NCI-H1436 treated with DMSO at 0.1 percent for 48 hours (cell line): ENCODE measurements at places on chromosomes 6 and 20.

DNA sequence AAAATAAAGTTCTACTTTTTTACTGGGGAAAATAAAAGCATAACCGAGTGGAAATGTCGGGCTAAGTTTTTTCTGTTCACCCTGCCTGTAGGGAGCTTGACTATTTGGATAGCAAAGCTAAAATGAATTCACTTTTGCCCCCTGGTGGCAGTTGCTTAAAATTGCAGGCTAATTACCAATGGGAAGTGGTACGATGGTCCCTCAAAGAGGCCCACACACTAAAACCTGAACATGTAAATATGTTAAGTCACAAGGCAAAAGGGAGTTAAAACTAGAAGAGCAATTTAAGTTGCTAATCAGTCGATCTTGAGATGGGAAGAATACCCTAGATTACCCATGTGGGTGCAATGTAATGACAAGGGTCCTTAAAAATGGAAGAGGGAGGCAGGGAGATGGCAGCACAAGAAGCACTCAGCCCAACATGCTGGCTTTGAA, 916 bp upstream of the SUN5 start:
- DNase-seq: no peak

- no peak for DNase-seq
These were observed 6.7 kb downstream of the TSHZ2 start for GRCh38 chr20:52978851-52979250.

DNA sequence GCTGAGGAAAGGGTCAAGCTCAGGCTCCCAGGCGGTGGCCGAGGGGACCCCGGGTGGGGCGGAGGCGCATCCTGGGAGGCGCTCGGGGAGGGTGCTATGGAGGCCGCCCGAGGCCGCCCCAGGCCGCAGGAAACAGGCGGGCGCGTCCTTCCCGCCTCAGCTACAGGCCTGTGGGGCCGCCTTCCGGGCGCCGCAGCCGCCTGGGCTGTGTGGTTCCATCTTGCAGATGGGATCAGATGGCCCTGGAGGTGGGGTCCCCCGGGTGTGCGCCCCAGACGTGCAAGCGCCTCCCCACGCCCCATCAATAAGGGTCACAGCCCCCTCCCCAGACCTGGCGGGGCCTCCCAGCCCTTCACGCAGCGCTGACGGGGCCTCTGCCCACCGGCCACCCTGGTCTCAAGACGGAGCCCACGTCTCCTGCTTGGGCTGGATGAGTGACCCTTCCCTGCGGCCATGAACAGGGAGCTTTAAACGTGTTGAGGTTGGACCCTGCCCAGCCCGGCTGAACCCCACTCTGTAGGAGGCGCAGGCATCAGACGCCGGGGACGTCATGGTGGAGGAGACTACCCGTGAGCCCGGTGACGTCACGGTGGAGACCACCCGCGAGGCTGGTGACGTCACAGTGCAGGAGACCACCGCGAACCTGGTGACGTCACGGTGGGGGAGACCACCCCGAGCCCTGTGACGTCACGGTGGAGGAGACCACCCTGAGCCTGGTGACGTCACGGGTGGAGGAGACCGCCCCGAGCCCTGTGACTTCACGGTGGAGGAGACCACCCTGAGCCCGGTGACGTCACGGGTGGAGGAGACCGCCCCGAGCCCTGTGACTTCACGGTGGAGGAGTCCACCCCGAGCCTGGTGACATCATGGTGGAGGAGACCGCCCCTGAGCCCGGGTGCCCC, 267.0 kb downstream of the DLL1 start:
- DNase-seq: no peak

DNA sequence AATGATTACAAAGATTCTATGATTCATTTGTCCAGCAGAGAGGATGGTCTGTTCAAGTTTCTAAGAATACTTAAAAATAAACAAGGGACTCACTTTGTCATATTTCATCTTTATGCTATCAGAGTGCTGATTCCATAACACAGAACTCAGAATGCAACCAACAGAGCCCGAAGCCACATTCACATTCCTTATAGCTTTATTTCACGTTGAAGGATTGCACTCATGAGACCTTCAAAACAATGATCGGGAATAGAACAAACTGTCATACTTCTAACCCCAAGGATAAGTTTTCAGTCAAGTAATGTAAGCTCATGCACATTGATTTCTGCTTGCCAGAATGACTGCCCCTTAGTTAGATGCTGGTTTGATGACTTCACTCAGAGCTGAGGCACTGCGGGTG, 25.2 kb downstream of the FNDC1 start:
- DNase-seq: no peak

DNA sequence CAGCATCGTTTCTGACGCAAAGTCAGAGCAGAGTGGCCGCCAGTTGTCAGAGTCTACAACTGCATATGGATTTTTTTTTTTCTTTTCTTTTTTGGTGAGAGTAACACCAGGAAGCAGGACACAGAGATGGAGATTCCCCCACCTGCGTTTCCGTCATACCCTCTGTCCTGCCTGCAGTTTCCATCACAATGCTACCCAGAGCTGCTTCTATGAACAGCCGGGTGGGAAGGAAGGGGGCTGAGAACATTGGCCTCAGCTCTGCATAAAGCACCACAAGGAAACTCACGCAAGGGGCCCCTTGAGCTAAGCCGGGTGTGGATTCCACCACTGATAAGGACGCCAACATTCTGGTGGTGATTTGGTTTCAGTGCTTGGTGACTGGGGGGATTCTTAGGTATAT, 183.5 kb upstream of the AFDN start:
- no peak for DNase-seq

- no peak for DNase-seq
These were observed 8.1 kb downstream of the NEDD9 start for GRCh38 chr6:11224252-11224965.

- DNase-seq: no peak
These were observed 170.1 kb downstream of the HS3ST5 start for GRCh38 chr6:114172576-114173260.
